ENCODE measurements at places on chromosomes 3 and 15.

DNA sequence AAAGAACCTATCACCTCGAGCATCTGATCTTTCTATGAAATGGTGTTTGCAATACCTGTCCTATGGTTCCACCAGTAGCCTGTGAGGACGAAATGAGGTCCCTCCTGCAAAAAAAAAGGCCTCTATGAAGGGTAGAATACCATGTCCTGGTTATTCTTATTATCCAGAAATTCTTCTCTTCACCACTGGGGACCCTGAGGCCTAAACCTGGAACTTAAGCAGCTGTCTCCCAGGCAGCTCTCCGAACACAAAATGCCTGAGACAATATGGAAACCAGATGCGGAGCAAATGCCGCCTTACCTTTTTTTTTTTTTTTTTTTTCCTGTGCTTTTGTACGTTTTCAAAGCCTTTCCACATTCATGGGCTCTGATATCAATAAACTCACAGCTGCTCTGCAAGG is 62.1 kb upstream of the WNT5A start:
- no peak for DNase-seq

- peak; percentile 62 for DNase-seq
These were observed 15.0 kb downstream of the IL12A start for GRCh38 chr3:160003520-160004128.

- DNase-seq: peak; percentile 22
These were observed 23.1 kb downstream of the ABHD6 start for GRCh38 chr3:58260733-58261132.

GRCh38 chr3:182631183-182632076 is 161.9 kb upstream of the ATP11B start:
- no peak for DNase-seq

DNA sequence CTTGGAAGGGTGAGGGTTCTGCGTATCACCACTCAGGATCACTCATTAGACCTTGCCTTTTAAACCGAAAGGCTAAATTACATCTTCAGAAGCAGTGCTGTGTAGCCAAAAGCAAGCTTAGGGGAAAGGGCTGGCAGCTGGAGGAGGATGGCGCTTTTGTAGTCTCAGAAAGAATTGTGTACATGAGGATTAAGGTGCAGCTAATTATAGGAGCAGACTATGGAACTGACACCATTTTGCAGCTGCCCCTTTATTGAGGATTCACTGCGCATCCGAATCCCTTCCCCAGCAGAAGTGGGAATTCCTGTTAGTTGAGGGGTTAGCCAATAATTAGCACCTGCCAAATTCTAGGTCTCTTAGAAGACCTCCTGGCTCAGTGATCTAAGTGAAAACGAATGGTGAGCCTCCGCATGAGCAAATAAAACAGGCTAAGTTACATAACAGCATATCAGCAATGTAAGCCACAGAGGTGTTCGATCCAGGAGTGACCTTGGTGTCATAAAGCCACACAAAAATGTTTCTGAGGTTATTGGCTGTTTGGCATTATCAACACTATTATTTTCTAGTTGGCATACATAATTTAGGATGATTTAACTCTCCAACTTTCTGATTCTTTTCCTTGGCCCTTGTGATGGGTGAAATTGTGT is 42.6 kb upstream of the SEMA6D start:
- DNase-seq: no peak

DNA sequence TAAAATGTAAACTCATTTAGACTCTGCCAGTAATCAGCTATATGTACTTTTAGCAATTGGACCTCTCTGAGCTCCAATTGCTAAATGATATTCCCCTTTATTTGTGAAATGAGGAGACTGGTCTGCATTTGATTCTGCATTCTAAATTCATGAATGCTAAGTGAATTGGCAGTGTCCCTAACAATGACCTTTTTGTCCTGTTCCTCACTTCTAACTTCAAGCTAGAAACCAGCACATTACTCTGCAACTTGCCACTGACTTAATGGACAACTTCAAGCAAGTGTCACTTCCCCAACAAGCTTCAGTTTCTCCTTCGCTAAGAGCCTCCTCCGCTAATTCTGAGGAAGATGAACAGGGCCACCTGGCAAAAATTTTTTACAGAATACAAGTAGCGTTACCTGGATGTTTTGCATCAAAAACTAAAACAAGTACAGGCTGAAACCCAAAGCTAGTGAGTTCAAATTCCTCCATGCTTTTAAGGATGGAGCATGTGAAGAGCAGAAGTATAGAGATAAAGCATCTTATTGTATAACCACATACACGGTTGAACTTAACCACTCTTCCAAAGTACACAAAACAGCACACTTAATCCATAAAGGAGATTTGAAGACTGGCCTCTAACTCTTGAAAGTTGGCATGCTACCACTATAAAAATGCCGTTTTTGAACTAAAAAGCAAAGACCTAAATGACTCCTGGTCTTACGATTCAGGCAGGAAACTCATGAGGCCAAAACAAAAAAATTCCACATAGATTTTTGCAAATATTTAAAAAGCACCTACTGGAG is 207.6 kb downstream of the MAGI1 start:
- no peak for DNase-seq

DNA sequence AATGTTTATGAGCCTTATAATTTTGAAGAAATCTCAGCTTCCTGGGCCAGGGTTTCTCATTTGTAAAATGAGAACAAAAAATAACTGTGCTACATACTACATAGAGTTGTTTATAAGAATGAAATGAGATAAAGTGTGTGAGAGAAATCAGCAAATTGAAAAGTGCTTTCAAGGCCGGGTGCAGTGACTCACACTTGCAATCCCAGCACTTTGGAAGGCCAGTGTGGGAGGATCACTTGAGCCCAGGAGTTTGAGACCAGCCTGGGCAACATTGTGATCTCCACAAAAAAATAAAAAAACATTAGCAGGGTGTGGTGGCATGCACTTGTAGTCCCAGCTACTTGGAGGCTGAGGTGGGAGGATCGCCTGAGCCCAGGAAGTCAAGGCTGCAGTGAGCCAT is 22.4 kb downstream of the FOXB1 start:
- DNase-seq: no peak

GRCh38 chr3:196737655-196738054 is 2.0 kb upstream of the PAK2 start:
- DNase-seq: no peak

DNA sequence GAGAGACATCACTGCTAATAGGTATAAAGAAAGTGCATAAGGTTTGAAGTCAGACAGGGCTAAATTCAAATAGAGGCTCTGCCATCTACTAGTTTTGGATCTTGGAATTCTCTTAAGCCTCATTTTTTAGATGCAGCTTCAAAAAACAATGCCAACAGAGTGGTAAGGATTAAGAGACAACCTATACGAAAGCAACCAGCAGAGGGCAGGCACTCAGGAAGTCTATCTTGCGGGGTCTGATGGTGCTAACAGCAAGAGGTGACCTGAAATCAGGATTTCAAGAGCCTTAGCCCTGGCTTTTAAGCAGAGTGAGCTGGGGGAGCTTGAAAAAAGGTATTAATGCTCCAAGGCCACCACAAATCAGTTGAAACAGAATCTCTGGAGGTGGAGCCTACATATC is 40.7 kb downstream of the LDHAL6B start:
- DNase-seq: peak; percentile 67

DNA sequence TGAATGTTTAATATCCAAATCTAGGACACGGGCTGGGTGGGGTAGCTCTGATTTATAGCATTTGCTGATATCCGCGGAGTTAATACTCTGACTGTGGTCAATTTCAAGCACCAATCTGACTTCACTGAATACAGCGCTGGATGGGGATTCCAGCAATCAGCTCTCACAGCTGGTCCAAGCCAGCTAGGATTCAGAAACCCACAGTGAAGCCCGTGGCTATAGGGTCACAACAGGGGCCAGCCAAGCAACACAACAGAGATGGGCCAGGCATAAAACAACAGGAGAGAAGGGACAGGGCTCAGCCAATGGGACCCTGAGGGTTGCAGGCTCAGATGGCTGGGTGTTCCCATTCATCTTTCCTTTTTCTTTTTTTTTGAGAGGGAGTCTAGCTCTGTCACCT is 5.4 kb upstream of the LMAN1L start:
- DNase-seq: no peak

DNA sequence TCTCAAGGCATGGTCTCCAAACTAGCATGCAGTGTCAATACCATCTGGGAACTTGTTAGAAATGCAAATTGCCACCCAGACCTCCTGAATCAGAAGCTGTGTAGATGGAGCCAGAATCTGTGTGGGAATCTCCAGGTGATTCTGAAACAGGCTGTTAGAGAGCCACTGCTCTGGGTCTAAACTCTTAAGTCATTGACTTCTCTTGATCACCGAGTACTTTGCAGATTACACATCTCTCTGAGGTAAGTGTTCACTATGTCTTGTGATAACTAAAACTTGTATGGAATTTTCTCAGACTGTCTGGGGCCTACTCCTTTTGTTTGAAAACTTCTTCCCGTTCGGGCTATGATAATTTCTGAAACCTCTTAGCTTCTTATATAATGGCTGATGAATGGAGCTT is 315.6 kb downstream of the EDEM1 start:
- no peak for DNase-seq

- no peak for DNase-seq
These were observed 91.1 kb upstream of the RGMA start for GRCh38 chr15:93180128-93180527.

DNA sequence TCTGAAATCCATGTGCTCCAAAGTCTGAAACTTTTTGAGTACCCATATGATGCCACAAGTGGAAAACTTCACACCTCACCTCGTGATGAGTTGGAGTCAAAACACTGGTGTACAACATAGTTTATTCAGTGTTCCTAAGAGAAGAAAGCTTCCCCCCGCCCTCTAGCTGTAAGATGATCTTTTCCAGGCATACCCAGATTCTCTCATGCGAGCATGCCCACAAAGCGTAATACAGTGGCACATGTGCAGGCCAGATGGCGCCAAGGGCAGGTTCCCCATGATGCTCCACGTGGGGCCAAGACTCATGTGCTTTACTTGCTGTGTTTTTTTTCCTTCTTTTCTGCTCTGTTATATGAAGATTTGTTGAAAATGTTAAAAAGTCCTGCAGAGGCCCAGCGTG is 104.9 kb upstream of the LRRFIP2 start:
- no peak for DNase-seq

- DNase-seq: peak; percentile 48
These were observed 6.0 kb downstream of the FAM43A start for GRCh38 chr3:194691481-194692283.

GRCh38 chr3:101300073-101300472 is 20.3 kb downstream of the IMPG2 start:
- no peak for DNase-seq

GRCh38 chr15:90394074-90394473 is 6.0 kb downstream of the IQGAP1 start:
- no peak for DNase-seq

- peak; percentile 46 for DNase-seq
These were observed 54.2 kb upstream of the MCTP2 start for GRCh38 chr15:94177112-94177511.

GRCh38 chr15:31300208-31300661 is 26.4 kb upstream of the KLF13 start:
- no peak for DNase-seq

DNA sequence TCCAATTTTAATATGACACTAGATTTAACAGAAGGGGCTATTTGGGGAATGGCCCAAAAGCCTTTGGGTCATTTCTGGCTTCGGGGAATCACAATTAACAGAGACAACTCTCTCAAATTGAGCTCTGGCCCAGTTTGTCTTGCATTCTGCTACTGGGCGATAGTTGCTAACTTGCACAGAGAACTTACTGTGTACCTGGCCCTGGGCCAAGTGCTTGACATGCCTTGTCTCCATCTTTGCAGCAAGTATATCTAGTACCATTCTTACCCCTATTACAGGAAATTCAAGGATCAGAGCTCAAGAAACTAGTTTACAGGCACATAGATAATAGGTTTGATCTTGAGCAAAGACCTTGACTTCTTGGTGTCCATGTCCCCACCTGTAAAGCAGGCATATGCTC is 175.7 kb downstream of the TMEM108 start:
- no peak for DNase-seq

DNA sequence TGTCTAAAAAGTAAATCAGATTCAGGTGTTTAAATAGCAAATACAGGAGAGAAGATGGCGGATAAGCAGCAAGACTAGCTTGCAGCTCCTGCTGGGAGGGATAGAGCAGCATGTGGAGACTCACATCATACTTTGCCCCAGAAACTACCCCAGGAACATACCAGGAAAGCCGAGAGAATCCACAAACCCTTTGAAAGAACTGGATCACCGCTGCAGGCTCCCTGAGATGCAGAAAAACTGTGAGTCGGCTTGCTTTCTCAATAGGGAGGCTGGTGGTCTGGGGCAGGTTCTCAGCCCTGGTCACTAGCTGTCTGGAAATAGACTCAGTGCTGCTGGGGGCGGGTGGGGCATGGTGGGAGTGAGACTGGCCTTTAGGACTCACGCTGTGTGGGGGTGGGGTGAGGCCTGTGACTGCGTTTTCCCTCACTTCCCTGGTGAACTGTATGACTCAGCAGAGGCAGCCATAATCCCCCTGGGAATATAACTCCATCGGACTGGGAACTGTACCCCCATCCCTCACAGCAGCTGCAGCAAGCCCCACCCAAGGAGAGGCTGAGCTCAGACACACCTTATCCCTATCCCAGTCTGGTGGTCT is 142.8 kb downstream of the CNTN6 start:
- DNase-seq: no peak

GRCh38 chr15:67607959-67608637 is 65.6 kb downstream of the MAP2K5 start:
- no peak for DNase-seq

DNA sequence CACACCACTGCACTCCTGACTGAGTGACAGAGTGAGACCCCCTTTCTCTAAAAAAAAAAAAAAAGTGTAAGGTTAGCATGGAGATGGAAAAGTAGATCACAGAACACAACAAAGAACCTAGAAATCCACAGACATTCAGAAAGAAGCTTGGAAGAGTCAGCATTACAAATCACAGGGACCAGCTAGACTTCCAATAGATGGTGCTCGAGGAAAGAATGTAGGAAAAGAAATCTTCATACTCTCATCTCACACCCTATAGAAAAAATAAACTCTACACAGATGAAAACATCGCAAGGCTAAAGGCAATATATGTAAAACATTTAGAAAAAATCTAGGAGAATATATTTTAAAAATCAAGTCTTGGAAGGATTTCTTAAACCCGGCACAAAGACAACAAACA is 94.5 kb upstream of the ABHD17C start:
- no peak for DNase-seq

- peak; percentile 11 for DNase-seq
These were observed 604 bp downstream of the KCTD6 start for GRCh38 chr3:58492494-58492905.

GRCh38 chr3:151421938-151422337 is 37.4 kb upstream of the P2RY12 start:
- DNase-seq: no peak

- no peak for DNase-seq
These were observed 18.5 kb downstream of the NT5DC2 start for GRCh38 chr3:52515192-52515591.

- no peak for DNase-seq
These were observed 418.0 kb downstream of the PLCL2 start for GRCh38 chr3:17302774-17303173.

- no peak for DNase-seq
These were observed 6.0 kb downstream of the TADA3 start for GRCh38 chr3:9786209-9786739.

- no peak for DNase-seq
These were observed 42.8 kb downstream of the SEMA3G start for GRCh38 chr3:52402101-52402521.

- no peak for DNase-seq
These were observed 4.1 kb downstream of the TF start for GRCh38 chr3:133750259-133750656.

Measured in ACHN (cell line).